ENCODE measurements at places on chromosomes 6 and 20. TPM values are rescaled to one million over a fixed set of nuclear protein-coding genes. Genes with fewer than 3 reads are reported as not detected.

DNA sequence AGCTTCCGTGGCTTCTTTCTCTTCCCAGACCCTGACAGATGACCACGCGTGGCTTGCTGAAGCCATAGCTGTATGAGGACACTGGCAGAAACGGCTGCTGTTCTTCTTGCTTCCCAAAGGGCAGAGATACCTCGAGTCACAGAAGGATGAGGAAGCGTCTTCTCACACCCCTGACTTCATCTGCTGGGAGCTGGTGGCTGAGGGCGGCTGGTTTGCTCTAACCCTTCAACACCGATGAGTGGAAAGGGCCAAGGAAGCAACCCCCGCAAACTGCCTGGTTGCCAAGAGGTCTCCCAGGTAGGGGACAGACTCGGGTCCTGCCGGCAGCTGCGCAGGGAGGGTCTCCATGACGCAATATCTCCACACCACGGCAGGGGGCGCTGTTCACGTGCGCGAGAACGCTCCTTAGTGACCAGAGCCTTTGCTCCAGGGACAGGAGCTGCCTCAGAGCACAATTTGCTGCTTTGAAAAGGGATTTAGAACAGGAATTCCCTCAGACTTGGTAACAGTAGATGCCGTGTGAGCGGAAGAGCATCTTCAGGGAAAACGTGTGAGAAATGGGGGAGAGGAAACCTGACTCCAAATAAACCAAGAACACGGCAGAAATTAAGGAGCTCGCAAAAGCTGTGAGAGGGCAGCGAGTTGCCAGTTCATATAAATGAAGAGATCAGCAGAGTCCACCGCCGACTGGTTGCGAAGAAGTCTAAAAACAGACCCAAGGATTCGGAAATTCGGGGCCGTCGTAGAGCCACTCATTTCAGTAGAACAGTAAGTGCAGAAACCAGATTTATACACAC lies 80.2 kb downstream of the ERMARD start:
- DNase-seq = peak; percentile 94
- no peak overlapping the region for H3K27ac ChIP-seq
- H3K27me3 ChIP-seq = peaks cover 31% of the 10 kb centered on the region
- no peak overlapping the region for H3K4me3 ChIP-seq
- H3K4me1 ChIP-seq = peaks cover 5% of the 10 kb centered on the region
- H3K36me3 ChIP-seq = no peaks in the 10 kb centered on the region

DNA sequence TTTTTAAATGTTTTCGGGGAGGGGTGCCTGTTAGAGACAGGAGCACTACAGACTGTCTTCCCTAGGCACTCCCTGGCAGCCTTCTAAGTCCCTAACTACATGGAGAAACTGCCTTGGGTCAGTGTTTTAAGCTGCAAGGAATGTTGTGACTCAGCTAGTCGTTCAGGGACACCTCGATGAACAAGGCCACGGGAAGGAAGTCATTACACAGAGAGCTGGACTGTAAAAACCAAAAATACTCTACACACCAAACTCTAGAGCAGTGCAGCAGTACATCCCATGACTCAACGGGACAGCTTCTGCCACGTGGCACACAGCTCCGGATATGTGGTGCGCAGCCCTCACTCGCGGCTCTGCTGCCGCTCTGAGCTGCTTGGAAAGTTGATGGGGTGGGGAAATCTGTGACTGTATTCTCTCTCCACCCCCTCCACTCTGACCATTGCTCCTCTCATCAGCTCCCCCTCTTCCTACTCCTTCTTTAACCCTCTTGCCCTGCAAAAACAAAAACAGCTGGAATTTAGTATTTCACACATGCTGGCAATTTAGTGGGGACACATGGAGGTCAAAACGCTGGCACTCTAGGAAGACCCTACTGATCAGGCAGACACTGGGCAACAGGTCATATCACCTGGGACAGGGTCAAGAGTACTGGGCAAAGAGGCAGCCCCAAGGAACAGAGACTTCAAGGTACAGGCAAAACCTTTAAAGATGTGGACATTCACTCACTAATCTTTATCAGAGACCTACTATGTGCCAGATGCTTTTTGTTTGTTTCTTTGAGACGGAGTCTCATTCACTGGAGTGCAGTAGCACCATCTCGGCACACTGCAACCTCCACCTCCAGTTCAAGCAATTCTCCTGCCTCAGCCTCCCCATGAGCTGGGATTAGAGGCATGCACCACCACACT lies 10.9 kb upstream of the LPIN3 start:
- no peaks in the 10 kb centered on the region for H3K27me3 ChIP-seq
- H3K4me3 ChIP-seq = peak overlapping the region; percentile 16
- H3K36me3 ChIP-seq = no peaks in the 10 kb centered on the region

MLN gene
- total RNA-seq = not detected

- no peak overlapping the region for H3K4me3 ChIP-seq
- H3K27ac ChIP-seq = no peak overlapping the region
- H3K36me3 ChIP-seq = no peaks in the 10 kb centered on the region
- no peak for DNase-seq
These were observed 53.5 kb downstream of the AGPAT4 start for GRCh38 chr6:161220346-161220745.

DNA sequence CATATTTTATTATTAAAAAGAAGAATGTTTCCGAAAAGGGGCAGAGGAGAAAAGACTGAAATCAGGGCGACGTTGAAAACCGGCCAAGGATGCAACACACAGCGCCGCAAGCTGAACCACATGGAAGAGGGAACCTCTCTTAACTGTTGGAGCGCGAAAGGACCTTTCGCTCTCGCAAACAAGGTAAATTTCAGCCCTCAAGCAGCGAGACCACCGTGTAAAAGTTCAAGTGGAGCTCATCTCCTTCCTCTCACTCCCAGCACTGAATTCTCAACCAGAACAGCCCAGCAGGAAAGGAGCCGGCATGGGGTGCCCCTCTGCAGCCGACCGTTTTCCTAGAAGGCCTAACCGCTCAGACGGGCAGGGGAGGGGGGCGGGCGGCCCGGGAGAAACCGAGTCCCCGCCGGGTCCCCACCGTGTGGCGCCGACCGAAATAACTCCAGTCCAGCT lies 621 bp downstream of the GPR63 start:
- peaks cover 10% of the 10 kb centered on the region for H3K4me1 ChIP-seq
- no peak for DNase-seq
- H3K27ac ChIP-seq = peak overlapping the region; percentile 33
- H3K36me3 ChIP-seq = no peaks in the 10 kb centered on the region

DNA sequence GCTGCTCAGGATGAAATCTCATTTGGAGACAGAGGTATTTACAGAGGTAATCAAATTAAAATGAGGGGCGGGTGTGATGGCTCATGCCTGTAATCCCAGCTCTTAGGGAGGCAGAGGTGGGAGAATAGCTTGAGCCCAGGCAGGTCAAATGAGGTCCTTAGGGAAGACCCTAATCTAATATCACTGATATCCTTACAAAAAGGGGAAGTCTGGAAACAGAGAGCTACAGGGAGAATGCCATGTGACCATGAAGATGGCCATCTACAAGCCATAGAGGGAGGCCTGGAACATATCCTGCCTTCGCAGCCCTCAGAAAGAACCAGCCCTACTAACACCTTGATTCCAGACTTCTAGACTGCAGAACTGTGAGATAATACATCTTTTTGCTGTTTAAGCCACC lies 8.3 kb downstream of the MTCL3 start:
- no peak overlapping the region for H3K4me3 ChIP-seq
- no peak overlapping the region for H3K27ac ChIP-seq
- H3K36me3 ChIP-seq = no peaks in the 10 kb centered on the region

GRCh38 chr20:60381643-60382400 lies 423.6 kb downstream of the CDH26 start:
- no peak overlapping the region for H3K27ac ChIP-seq
- H3K4me3 ChIP-seq = no peak overlapping the region
- no peaks in the 10 kb centered on the region for H3K4me1 ChIP-seq
- no peak for DNase-seq

TMEM170B gene
- total RNA-seq = 8.6 TPM

DNA sequence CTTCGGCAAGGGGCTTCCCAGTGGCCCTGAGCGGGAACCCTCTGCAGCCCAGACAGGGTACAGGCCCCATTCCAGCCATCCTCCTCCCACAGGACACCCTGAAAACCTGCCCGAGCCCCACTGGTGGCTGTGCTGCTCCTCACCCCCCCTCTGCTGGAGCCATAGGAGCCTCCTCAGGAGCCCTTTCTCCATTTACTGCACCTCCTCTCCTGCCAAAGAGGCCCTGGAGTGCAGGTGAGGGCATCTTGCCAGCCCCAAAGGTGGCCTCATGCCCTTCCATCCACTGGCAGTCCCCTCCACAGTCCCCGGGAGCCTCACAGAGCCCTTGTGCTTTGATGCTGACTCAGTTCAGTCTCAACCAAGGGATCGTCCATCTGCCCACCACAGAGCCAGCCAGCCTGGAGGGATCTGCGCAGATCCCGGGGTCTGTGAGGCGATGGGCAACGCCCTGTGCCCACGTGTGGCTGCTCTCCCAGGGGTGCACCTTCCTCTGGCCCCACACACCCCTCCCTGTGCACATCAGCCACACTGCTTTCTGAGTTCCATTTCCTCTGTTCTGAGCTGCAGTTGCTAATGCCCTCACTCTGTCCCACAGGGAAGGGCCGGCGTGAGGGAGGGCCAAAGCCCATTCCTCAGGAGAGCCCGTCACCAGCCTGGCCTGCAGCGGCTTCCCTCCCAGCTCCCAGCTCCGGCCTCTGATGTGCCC lies 228.5 kb downstream of the DLL1 start:
- no peak overlapping the region for H3K4me3 ChIP-seq
- H3K27ac ChIP-seq = no peak overlapping the region
- no peak for DNase-seq
- H3K36me3 ChIP-seq = no peaks in the 10 kb centered on the region
- no peaks in the 10 kb centered on the region for H3K27me3 ChIP-seq

- H3K27ac ChIP-seq = peak overlapping the region; percentile 96
- H3K4me1 ChIP-seq = peaks cover 91% of the 10 kb centered on the region
- H3K4me3 ChIP-seq = peak overlapping the region; percentile 27
- H3K27me3 ChIP-seq = no peaks in the 10 kb centered on the region
These were observed 69.0 kb downstream of the ZHX3 start for GRCh38 chr20:41248368-41249024.

OGFRL1 gene
- total RNA-seq = 43.2 TPM

DNA sequence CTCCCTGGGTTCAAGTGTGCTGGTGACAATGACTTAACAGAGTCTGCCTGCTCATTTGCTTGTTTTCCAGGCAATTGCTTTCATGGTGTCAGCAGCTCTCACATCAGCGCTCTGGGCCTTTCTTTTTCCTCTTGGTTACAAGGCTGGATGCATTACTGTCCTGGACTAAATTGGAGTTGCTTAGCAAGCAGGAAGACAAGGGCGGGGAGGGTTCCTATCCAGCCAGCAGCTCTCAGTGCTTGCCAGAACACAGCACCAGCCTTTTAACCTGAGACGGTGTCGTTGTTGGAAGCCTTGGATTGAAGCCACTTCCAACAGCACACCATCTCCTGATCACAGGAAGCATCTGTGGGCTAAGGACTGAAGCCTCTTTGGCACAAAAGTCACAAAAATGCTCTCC lies 606.9 kb downstream of the CDH26 start:
- no peak overlapping the region for H3K4me3 ChIP-seq
- H3K27ac ChIP-seq = no peak overlapping the region
- no peaks in the 10 kb centered on the region for H3K4me1 ChIP-seq
- H3K27me3 ChIP-seq = no peaks in the 10 kb centered on the region
- DNase-seq = no peak

GRCh38 chr6:108113557-108114519 lies 39.3 kb upstream of the OSTM1 start:
- no peaks in the 10 kb centered on the region for H3K36me3 ChIP-seq
- H3K27me3 ChIP-seq = peaks cover 80% of the 10 kb centered on the region
- peak overlapping the region; percentile 25 for H3K4me3 ChIP-seq

RSPO3 gene
- 123 TPM for total RNA-seq

- no peaks in the 10 kb centered on the region for H3K4me1 ChIP-seq
- H3K4me3 ChIP-seq = no peak within 1 kb of the TSS
These were observed at the start of gene TAAR5 for GRCh38 chr6:132589454-132589853. TAAR5 (minus strand) TSS chr6:132589741; CDS start chr6:132589686, 55 bp downstream.
